ENCODE measurements at places on chromosomes 12 and 14.

DNA sequence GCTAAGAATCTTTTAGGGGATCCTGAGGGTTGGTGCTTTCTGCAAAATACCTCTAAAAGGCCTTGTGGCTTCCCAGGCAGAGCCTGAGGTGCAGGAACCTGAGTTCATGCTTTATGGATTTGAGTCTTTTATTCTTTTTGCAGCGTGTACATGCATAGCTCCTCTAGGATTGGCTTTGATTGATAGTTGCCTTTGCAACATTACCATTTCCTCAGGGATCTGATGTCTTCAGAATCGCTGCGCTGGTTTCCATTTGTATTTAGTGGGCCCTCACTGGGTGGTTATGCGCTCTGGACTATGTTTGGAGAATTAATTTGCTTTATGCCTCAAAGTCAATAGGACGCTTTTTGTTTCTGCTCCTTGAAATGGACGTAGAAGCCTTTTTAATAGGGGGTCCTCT lies 16.1 kb downstream of the NRXN3 start:
- DNase-seq = no peak

- DNase-seq = no peak
These were observed 320.7 kb downstream of the BTG1 start for GRCh38 chr12:91824991-91825390.

- DNase-seq = no peak
These were observed 159.1 kb downstream of the ADGRD1 start for GRCh38 chr12:131112700-131113290.

DNA sequence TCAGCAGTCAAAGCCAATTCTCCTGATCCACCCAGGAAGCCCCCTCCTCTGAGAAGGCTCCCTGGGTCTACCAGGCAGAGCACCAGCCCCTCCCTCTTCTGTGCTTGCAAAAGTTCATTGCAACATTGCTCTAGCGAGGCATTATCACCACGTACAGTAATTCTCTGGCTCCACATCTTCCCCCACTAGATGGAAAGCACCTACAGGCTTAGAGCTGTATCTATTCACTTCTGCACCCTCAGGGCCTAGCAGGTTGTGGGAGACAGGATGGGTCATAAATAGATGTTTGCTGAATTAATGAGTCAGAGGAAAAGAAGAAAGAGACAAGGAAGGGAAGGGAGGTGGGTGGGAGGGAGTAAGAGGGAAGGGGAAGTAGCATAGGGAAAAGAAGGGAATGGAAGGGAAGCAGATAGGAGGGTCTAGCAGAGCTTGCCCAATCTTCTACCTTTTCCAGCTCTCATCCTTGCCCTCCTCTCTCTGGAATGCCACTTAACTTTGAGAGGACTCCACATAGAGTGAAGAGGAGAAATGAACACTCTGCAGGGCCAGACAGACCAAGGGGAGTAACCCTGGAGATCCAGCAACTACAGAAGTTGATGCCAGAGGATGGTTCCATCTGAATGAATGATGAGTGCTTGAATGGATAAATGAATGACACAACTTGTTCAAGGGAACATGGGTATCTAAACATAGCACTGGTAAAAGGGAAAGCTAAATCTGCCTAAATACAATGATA lies 42.0 kb upstream of the NT5DC3 start:
- DNase-seq = no peak

DNA sequence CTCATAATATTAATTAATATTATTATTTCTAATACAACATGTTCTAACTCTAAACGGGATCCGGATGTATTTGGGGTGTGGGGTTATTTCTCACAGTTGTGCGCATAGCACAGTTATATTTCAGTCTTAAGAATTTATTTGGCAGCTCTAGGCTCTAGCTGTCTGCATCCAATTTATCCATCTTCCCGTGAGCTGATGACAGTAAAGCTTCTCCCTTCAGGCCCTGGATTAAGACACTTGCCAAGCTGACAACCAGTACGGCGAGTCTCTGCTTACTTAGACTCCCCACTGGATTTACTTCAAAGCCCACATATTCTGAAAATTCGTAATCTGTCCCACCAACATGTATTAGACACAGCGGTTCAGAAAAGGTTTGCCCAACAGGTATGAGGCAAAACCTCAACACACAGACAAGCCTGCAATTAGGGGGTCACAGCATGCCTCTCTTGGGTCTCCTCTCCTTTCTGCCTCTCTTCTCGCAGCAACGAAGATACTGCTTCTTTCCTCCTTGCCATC lies 232.9 kb upstream of the TMTC1 start:
- DNase-seq = no peak

GRCh38 chr12:67617629-67618028 lies 30.9 kb upstream of the DYRK2 start:
- DNase-seq = no peak

DNA sequence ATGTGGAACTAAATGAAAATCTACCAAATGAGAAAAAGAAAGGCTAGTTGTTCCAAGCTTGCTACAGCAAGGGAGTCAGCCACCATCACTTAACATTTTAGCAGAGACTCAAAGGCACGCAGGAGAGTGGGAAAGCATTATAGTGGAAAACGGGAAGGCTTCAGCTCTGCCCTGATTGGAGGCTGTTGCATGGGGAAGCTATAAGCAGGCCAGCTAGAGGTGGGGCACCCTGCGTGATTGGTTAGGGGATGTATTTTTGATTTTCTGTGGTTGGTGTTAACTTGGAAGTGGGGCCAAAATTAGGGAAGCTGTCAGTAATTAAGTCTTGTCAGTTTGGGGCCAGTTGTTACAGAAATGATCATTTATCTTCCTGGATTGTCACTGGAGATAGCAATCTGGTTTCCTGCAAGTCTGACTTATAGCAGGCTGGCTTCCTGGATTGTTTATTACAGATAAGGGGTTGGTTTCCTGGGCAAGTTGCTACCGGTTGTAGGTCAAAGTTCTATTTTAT lies 93.9 kb downstream of the FAR2 start:
- DNase-seq = no peak
